ENCODE measurements at places on chromosomes 12 and 14.

- no peak for DNase-seq
These were observed 3.5 kb downstream of the XRCC3 start for GRCh38 chr14:103711516-103712431.

- no peak for DNase-seq
These were observed 319.0 kb downstream of the FOXG1 start for GRCh38 chr14:29085546-29085945.

GRCh38 chr12:128328961-128329360 lies 62.0 kb downstream of the TMEM132C start:
- DNase-seq, result no peak

- no peak for DNase-seq
These were observed 294.1 kb downstream of the SEC23A start for GRCh38 chr14:38808734-38809455.

GRCh38 chr12:76587428-76588178 lies 28.0 kb upstream of the OSBPL8 start:
- peak; percentile 2 for DNase-seq

DNA sequence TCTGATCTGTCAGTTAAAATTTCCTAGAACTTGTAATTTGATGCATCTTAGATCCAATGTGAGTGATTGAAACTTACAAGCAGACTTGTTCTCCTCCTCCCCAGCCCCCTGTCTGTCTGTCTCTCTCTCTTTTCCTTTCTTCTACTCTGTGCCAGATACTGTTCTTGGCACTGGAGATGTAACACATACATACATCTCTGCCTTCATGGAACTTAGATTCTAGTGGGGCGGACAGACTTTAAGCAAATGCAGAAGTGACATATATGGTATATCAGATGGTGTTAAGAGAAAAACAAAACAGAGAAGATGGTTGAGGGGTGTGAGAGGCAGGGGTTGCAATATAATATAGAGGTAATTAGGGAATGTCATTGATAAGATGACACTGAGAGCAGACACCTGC lies 6.6 kb downstream of the CHST11 start:
- DNase-seq, result no peak

- peak; percentile 65 for DNase-seq
These were observed 101.0 kb upstream of the GZMB start for GRCh38 chr14:24734917-24735500.

- no peak for DNase-seq
These were observed 453.7 kb downstream of the ATP23 start for GRCh38 chr12:58395056-58395455.

- DNase-seq, result no peak
These were observed 58.6 kb downstream of the FOXN4 start for GRCh38 chr12:109250523-109250922.

GRCh38 chr14:84804468-84804867 lies 725.5 kb upstream of the FLRT2 start:
- no peak for DNase-seq

DNA sequence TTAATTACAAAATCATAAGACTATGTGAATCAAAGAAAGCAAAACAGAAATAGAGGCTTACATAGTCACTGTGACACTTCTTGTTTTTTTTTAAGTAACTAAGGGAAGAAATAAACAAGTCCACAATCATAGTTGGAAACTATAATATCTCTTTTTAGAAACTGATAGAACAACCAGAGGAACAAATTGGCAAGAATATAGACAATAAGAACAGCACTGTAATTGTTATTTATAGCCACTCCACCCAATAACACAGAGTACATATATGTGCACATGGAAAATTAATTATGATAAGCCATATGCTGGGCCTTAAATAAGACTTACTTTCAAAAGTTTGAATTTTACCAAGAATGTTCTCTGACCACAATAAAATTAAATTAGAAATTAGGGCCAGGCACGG lies 101.1 kb downstream of the PLEKHG7 start:
- no peak for DNase-seq

DNA sequence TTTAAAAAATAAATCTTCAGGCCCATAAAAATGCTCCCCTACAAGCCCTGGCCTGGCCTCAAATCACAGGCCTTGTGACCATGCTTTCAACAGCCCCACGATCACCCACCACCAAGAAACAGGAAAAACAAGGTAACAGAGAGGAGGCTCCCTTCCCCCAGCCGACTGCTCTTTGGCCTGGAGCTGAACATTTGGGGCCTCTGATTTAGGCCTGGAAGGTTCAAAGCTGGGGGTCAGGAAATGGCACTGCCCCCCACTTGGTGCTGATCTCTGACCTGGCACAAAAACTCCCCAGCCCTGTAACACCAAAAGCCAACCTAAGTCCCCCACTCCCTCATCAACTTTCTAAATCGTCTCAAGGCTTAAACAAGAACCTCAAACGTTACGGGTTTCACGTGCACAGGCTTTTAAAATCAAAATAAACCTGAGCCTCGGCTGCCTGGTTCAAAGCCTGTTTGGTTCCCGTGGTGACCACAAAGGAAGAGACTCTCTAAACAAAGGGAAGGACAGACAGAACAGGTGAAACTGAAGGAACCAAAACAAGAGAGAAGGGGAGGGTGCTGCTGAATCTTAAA lies 9.0 kb downstream of the ACTN1 start:
- no peak for DNase-seq

DNA sequence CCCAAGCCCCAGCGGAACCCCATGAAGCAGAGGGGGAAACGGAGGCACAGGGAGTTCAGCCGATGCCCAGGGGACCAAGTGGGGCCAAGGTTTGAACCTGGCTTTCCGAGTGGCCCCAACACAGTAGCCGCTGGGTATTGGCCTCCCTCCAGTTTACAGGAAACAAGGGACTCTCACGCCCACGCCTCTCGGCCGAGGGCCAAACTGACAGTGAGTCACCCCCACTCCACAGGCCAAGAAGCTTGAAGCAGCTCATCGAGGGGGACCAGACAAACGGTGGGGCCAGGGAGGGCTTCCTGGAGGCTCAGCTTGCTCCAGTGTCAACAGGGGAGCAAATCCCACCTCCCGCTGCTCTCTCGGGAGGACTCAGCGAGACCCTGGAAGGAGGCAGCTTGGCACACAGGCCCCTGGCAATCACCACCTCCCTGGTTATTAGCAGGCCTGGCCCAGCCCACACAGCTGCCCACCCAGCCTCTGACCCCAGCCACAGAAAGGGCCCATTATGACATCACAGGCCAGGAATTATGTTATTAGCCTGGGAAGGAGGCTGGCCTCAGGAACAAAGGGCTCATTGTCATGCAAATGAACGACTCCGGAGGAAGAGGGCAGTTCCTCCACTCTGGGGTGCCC lies 54.6 kb downstream of the NCOR2 start:
- DNase-seq, result peak; percentile 94

DNA sequence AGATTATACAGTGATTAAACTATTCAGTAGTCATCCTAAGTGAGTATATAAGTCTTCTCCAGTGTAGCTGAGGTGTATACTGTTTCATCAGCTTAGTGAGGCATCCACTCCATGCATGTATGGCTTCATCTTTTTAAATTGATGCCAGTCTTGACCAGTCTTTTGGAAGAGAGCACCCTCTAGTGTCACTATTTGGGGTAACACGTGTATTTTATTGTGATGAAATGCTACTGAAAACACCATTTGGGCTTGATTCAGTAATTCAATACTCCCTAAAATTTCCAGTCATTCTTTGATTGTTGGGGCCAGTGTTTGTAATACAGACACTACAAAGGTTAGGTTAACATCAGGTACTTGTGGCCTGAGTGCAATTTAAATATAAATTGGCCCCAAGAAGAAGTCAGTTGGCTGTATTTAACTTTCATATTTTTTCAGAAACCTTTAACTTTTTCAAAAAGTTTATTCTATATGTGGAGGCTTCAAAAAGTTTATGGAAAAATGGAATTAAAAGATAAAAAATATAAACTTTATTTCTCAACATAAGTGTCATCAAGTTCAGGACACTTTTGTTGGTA lies 35.3 kb downstream of the MIPOL1 start:
- peak; percentile 59 for DNase-seq

DNA sequence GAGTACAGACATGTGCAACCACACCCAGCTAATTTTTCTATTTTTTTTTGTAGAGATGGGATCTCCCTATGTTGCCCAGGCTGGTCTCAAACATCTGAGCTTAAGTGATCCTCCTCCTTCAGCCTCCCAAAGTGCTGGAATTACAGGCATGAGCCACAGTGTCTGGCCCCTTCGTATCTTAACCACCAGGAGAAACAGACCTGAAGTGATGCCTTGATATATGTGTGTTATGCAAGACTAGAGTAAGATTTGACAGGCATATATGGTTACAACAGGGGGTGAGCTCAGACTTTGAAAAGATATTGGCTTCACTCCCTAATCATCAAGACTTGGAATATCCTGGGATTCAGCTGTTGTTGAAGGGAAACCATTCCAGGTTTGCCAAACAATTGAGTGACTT lies 10.7 kb upstream of the GALNT6 start:
- no peak for DNase-seq

GRCh38 chr14:69580009-69580577 lies 5.4 kb upstream of the CCDC177 start:
- peak; percentile 83 for DNase-seq

DNA sequence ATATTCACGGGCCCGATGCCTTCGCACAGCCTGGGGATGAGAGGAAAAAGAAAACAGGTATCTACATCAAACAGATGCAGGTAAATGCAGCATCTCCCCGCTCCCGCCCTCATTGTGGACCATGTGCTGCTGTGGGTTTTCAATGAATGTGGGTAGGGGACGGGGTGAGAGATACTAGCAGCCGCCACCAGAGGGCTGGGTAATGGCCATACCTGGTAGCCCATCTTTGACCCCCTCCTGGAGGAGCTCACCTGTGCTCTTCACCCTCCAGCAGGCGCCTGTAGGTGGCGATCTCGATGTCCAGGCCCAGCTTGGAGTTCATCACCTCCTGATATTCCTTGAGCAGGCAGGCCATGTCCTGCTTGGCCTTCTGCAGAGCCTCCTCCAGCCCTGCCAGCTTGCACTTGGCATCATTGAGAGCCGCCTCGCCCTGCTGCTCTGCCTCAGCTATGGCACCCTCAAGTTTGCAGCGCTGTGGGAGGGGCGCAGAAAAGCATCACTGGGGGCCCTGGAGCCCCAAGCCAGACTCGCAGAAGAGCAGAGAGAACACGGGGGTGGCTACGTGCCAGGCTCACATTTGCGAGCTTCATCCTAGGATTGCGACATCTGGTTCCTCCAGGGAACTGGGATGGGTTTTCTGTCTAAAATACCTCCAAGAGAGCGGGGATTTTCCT lies 10.2 kb downstream of the KRT82 start:
- DNase-seq, result peak; percentile 34
